Activated naive CD4-positive, alpha-beta T cell treated with anti-CD3 and anti-CD28 coated beads for 36 hours (primary cell): ENCODE measurements at places on chromosomes 5 and 9.
A peak's percentile ranks its signal among the peaks of the same experiment; 100 is the strongest.

DNA sequence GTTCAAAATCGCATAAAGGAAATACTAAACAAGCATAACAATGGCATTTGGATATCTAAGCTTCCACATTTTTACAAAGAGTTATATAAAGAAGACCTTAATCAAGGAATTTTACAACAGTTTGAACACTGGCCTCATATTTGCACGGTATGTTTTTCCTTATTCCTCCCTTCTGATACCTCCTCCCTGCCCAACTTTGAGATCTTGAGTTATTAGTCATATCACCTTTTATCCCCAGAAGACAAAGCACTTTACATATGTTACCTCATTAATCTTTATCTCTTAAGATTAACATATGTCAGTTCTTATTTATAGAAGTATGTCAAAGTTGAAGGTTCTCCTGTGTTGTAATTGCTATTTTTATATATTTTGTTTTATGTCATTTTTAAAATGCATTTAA lies 29.8 kb downstream of the TDRD7 start:
- no peak for DNase-seq

- DNase-seq: no peak
These were observed 127.2 kb upstream of the SLC44A1 start for GRCh38 chr9:105117234-105117633.

DNA sequence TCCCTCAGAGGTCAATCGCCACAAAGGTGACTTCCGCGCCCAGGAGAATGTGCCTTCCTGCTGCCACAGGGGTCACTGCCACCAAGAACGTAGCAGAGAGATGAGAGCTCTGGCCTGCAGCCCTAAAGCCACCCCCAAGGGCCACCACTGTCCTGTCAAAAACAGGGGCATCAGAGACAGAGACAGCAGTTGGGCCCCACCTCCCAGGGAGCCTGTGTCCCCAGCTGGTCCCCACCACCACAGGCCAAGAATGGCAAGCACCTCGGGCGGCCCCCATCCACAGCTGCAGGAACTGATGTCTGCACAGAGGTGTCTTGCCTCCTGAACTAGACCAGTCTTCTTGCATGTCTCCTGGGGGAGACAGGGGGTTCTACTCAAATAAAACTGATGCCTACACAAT lies 5.8 kb downstream of the SPATA31E1 start:
- DNase-seq: no peak

- no peak for DNase-seq
These were observed 44.2 kb upstream of the CFAP157 start for GRCh38 chr9:127662617-127663016.

DNA sequence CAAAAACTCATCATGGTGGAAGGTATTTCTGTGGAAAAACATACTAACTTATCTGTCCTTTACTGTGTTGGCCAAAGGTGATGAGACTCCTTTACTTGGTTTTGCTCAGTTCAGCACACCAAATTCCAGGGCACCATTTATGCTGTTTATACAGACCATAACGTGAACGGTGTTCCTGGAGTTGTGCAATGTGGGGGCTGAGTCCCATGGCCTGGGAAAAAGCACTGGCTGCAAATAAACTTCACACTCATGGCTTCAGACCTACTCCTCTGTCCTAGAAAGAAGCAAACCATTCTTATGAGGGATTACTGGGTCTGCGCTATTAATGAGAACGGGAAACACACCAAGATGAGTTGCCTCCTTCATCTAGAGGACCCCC lies 10.4 kb downstream of the FREM1 start:
- DNase-seq: no peak

DNA sequence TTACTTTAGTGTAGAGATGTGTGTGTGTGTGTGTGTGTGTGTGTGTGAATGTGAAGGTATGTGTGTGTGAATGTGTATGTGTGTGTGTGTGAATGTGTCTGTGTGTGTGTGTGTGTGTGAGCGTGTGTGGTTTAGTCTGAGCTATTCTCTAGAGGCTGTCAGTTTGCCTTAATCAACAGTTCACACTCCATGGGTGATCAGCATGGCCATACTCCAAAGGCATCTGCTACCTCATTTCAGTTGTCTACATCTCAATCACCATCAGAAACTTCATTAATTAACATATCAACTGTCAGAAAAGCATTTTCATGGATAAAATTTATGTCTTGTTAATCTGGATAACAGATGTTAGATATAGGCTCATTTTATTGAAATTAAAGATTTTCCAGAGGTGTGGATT lies 103.1 kb upstream of the PTPN3 start:
- DNase-seq: no peak

GRCh38 chr9:131879181-131879910 lies 139.5 kb upstream of the RAPGEF1 start:
- no peak for DNase-seq

DNA sequence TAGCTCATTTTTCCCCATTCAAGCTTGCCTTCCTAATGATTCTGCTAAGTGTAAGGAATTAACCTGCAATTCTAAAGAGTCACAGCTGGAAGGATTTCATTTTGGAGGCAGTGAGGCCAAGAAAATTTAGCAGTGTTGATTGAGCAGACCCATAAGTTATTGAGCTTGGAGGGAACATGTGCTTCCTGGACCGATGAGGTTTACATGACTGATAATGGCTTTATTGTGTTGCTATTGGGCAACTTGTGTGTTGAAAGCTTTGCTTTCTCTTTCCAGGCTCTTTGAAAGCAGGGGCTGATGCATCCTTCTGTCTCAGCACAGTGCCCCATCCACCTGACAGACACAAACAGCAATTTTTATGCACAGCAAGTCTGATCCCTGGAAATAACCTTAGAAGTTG lies 398.9 kb upstream of the PCSK5 start:
- no peak for DNase-seq

GRCh38 chr9:122033775-122034373 lies 59.2 kb downstream of the TTLL11 start:
- no peak for DNase-seq

DNA sequence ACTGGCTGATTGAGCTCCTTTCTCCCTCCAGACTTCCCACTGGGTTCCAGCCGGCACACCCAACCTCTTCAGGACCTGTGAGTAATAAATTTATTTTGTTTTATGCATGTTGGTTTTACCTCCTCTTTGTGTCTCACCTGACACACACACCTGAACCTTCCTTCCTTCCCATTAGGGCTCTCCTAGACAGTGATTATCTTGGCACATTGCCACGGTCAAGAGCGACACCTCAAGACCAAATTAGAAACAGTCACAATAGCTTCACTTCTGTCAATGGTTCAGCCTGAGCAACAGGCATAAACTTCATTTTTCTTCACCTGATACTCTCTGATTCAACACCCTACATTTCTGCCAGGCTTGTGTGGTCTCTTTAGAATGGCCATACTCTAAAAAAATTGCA lies 296.3 kb upstream of the SMARCA2 start:
- DNase-seq: no peak

GRCh38 chr9:95409650-95410426 lies 92.3 kb upstream of the FANCC start:
- no peak for DNase-seq

GRCh38 chr5:136425921-136426320 lies 60.6 kb upstream of the TRPC7 start:
- no peak for DNase-seq

- DNase-seq: no peak
These were observed 133.3 kb downstream of the ARL15 start for GRCh38 chr5:54177058-54177457.

DNA sequence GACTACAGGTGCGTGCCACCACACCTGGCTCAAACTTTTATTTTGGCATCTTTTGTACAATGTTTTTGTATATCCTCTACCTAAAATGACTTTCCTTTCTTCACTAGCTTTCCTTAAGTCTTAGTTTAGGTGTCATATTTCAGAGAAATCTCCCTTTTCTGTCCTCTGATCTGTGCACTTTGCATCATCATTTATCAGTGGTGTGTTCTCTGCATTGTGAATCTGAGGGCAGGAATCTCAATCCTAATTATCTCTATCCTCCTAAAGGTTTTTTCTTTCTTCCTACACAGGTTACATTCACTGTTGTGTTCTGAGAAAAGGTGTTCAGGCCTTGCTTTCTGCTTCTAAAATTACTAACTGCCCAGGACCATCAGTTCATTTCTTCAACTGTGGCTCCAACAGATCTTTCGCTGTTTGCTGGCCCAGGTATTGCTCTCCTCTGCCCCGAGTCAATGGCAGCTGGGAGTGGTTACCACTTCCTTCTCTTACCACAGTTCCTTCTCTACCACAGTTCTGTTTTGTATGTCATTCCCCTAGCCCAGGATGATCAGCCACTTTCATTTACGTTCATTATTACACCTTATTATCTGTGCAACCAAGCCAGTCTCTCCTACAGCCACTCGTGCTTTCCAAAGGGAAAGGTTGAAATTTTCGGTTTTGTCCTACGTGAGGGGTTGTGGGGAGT lies 14.0 kb downstream of the TGFBR1 start:
- peak; percentile 80 for DNase-seq

GRCh38 chr5:102782217-102782872 lies 27.2 kb downstream of the PAM start:
- no peak for DNase-seq

DNA sequence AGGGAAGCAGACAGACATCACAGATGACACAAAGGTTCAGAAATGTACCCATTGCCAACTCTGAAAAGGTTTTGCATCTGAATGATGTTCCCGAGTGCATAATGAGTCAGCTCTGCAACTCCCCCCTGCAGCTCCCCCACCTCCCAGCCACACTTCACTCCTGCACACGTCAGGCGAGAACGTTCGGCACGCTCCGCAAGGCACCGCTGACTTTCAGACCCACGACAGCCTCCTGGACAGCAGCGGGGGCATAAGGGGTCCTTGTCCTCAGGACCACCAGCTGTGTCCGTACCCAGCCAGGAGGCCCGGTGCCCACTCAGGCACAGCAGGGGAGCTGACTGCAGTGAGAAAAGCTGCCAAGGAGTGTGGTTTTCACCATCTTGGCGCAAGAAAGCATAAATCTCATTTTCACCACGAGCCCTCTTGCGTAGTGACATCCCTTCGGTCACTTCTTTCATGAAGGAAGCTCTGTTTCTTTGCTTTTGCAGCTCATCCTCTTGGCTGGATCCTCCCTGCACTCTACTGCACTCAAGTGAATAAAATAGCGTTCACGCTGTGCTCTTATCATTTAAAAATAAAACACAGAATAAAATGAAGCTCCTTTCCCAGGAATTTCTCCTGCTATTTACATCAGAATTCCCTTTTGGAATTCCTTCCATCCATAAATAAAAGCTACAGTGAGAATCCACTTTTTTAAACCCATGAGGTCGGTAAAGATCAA lies 9.9 kb downstream of the GFPT2 start:
- DNase-seq: no peak

GRCh38 chr9:89497257-89497963 lies 503 bp downstream of the SEMA4D start:
- peak; percentile 43 for DNase-seq

GRCh38 chr9:129094387-129095169 lies 13.7 kb downstream of the DOLPP1 start:
- DNase-seq: no peak

DNA sequence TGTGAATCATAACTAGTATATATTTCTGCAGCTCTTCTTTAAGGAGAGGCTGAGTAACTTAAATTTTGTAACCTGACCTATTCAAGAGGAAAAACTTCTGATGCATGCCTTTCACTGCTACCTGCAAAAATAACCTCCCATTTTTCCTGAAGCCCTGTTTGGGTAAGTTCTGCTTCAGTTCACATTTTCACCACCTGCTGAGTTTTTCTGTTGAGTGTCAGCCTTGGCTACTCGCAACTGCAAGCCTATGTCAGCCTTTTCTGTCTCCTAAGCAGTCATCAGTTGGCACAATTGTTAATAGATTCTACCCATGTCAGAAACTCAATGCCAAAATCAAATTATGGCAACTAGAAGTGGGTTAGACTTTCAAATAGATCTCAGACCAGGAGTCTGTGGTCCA lies 8.2 kb upstream of the TNFAIP8 start:
- DNase-seq: no peak

GRCh38 chr5:135106610-135107471 lies 72.8 kb upstream of the PITX1 start:
- no peak for DNase-seq

DNA sequence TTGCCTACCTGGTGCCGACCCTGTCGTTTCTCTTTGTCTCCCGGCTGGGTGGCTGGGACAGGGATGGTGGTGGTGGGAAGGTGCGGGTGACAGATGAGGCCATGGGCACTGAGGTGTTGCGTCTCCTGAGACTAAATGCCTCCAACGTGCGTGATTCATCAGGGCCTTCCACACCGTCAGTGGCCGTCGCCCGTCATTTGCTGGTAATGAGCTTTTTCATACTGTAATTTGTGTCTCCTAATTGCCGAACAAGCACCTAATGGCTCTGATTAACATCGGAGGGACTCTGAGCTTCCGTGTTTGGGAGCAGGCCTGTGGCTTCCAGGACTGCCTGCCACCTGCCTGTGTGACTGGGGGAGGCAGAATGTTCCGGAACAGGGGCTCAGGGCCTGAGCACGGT lies 35.2 kb downstream of the RXRA start:
- no peak for DNase-seq

DNA sequence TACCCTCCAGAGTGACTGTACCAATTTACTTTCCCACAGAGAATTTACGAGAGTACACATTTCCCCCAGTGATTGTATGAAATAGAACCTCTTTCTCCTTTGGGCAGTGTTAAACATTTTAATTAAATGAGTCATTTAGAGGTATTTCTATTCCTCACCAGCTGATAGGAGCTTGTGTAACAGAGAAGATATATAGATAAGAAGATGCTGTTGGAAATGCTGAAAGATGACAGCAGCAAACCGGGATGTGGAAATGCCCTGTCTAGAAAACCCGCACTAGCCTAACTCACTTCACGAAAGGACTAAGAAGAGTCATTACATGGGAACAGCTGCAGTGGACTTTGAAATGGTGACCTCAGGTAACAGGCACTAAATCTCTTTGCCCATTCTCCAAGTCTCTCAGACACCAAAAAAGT lies 68.3 kb downstream of the LPAR1 start:
- no peak for DNase-seq

DNA sequence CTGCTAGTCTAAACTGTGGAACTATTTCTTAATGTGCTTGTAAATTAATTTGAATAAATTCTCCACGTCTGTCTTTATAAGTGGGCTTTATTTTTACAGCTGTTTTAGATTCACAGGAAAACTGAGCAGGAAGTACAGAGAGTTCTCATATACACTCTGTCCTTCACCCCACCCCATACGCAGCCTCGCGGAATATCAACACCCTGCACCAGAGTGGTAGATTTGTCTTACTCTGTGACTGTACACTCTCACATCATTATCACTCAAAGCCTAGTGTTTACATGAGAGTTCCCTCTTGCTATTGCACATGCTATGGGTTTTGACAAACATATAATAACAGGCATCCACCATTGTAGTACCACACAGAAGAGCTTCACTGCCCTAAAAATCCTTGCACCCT lies 179.7 kb upstream of the DAB2 start:
- no peak for DNase-seq

GRCh38 chr5:113052041-113052795 lies 75.6 kb downstream of the DCP2 start:
- DNase-seq: no peak

DNA sequence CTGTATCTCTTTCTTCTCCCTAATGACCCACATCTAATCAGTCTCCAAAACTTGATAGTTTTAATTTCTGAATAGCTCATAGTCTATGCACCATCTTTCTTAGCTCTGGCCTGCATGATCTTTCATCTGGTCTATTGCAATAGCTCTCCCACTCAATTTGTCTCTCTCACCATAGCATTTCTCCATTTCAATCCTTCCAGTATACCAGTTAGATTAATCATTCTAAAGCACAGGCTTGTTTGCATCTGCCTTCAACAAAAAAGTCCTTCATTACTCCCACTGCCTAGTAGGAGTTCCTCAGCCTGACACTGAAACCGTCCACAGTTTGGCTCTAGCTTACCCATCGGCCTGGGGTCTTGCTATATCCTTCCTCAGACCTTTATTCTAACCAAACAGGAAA lies 344.9 kb downstream of the ENC1 start:
- no peak for DNase-seq
